ENCODE measurements at places on chromosomes 7 and 10.

- no peak for DNase-seq
These were observed 5.8 kb downstream of the ZNF365 start for GRCh38 chr10:62380016-62380415.

GRCh38 chr7:142716596-142716995 is 32.7 kb upstream of the PRSS1 start:
- no peak for DNase-seq

DNA sequence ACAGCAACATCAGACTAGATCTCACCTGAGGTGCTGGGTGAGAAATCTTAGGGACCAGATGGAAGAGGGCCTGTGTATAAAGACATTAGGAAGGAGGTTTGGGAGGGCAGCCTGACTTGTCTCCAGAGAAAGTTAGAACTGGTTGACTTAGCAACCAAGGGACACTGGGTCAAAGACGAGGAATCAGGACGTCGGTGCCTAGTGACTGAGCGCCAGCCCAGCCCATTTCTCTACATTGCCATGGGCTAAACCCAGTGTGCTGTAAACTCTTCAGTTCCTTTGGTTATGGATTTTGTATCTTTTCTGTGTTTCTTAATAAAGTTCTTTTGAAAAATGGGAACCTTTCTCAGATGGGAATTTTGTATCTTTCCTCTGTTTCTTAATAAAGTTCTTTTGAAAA is 12.3 kb downstream of the TRIM56 start:
- DNase-seq = no peak

DNA sequence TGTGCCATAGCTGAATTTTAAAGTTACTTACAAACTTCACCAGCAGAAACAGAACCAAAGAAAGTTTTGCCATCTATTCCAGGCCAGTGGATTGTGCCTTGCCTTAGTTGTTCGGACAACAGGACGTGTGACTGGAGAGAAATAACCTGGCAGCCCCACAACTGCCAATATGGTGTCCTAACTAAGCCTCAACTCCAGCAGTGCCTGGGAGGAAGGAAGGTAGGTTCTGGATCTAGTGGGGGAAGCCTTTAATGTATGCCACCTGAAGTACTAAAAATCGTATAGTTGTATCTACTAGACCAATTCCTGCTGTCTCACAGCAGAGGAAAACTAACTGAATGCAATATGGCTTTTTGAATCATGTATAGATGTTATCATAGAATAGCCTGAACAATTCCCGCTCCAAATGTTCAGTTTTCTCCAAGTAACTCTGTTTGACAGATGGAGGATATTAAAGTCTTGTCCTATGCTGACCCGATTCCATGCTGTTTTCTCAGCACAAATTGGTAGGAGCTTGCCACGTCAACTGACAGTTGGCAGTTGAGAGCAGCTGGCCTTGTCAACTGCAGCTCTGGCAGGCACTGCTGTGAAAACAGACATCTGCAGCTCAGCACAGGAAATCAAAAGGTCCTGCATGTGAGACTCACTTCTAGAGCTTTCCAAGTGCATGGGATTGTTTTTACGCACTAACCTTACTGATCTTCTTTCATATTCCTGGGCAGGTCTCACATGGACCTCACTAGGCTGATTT is 84.5 kb upstream of the WNT16 start:
- DNase-seq = no peak

GRCh38 chr7:33854801-33855350 is 50.5 kb upstream of the BMPER start:
- no peak for DNase-seq

DNA sequence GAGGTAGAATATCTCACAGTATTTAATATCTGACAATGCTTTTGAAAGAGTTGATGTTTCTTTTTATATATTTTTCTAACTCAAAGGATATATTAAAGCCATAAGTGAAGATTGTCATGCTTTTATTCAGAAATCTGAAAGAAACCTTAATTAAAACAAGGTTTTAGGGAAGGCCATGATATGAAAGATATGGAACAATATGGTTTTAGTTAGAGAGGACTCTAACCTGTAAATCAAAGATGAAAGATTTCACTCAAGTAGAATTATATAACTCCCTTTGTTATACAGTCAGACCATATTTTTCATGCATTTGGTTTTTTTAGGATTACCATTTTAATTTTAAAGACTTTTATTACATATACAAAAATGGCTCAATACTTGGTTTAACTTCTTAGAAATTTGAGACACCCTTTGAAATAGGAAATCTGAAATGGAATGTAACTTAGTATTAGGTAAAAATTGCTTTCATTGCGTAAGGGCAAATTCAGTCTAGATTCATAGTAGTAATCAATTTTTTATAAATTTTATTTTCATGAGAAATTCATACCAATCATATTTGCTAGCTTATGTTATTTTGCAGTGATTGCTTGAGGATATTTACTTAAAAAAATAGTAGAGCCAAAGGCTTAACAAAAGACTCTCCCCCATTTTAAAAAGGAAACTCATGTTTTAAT is 119.8 kb downstream of the TWIST1 start:
- DNase-seq = no peak

DNA sequence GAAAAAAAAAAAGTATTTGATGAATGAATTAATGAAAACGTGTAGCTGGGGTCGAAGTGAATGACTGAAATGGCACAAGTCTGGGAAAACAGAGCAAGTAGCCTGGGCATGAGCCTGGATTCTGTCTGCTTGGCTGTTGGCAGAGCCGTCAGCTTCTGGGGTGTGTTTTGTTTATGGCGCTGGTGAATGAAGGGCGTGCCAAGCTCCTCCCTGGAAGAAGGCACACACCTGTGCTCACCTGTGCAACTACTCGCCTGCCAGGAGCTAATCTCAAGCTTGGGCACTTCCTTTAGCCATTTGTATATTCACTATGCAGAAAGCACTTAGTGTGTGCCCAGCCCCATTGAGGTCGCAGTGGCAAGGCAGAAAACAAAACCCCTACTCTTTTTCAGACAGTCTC is 74.1 kb downstream of the GTF2IRD1 start:
- DNase-seq = peak; percentile 43

DNA sequence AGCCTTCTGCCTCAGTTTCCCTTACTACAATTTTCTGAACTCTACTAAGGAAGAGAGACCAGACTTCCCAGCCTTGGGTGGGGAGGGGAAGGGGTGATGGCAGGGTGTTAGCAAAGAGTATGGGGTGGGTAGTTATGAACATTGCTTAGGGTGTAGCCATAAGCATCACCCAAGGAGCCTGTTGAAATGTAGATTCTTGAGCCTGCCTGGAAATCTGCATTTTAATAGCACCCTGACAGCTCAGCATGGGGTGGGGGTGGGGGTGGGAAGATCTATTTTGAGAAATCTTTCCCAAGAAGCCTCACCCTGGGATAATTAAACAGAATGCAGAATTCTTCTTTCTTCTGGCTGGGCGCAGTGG is 164.8 kb downstream of the NRF1 start:
- no peak for DNase-seq

DNA sequence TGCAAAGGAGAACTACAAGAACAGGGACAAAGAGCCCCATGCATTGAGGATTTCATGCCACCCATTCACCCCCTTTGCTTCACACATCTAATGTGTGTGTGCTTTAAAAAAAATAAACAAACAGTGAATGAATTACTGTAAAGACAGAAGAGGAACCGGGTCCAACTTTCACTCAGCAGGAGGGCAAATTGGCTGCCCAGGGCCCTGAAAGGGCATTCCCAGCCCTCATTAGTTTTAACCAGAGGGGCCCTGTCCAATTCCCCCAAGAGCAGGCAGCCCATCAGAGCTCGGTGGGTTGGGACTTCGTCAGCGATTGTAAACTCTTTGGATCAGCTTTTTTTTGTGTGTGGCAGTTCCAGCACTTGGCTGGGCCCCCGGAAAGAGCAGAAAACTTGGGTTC is 73.6 kb upstream of the PDZD8 start:
- DNase-seq = no peak

GRCh38 chr10:88195841-88196240 is 332.4 kb downstream of the PTEN start:
- no peak for DNase-seq

GRCh38 chr10:43230909-43231522 is 35.8 kb downstream of the RASGEF1A start:
- no peak for DNase-seq

DNA sequence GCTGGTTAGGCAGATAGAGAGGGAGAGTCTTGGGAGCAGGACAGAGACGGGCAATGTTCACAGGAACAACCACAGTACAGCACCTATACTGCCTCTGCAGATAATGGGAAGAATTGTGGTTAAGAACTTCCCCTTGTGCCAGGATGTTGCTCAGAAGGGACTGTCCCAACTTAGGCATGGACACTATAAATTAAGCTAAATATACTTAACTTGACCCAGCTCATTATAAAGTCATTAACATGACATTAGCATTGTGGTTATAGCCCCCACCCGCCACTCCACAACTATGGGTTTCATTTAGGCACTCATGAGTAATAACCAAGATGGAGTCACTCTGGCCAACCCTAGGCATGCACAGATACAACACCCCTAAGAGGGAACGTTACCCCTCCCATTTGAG is 310.9 kb upstream of the NRG3 start:
- no peak for DNase-seq

Measured in RPMI8226 (cell line).